ENCODE measurements at places on chromosomes 12 and 14. TPM values are rescaled to one million over a fixed set of nuclear protein-coding genes. Genes with fewer than 3 reads are reported as not detected.
A peak's percentile ranks its signal among the peaks of the same experiment; 100 is the strongest.

The FZD10 gene
- total RNA-seq: 1.7 TPM

The OR4E2 gene
- total RNA-seq: 8.4 TPM

The BHLHE41 gene
- 7.9 TPM for total RNA-seq

The TBC1D30 gene
- total RNA-seq: 14.7 TPM

The PLEKHH1 gene
- 3.4 TPM for total RNA-seq

The VRTN gene
- 1.2 TPM for total RNA-seq

The ASB2 gene
- total RNA-seq: 35.4 TPM

The GLS2 gene
- total RNA-seq: 0.72 TPM

The C12orf54 gene
- not detected for total RNA-seq

The TMEM63C gene
- 3.4 TPM for total RNA-seq

GRCh38 chr12:116647813-116648212 is 88.6 kb downstream of the MAP1LC3B2 start:
- DNase-seq: no peak

- DNase-seq: no peak
Measured at GRCh38 chr12:111827907-111828306, 14.1 kb upstream of the MAPKAPK5 start.

GRCh38 chr14:65772921-65773574 is 360.5 kb downstream of the FUT8 start:
- peak; percentile 38 for DNase-seq

- DNase-seq: no peak
Measured at GRCh38 chr14:26289891-26290486, 307.8 kb downstream of the NOVA1 start.

- no peak for DNase-seq
Measured at GRCh38 chr12:124293286-124294003, 1.4 kb upstream of the RFLNA start.

DNA sequence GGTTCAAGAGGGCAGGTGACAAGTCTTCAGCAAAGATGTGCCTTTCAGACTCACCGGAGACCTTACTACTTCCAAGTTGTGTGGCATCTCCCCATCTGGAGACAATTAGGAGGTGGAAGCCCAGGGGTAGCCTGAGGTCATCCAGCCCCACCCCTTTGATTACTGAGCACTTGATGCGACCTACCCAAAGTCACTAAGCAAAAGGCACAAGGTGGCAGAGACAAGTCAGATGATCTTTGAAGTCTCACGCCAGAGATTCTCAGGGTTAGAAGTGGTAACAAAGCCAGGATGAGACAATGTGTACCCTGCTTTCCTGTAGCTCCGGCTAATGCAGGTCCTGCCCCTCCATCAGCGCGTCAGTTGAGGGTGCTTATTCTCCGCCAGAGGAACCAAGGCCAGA is 1.4 kb upstream of the FOXN3 start:
- DNase-seq: no peak

DNA sequence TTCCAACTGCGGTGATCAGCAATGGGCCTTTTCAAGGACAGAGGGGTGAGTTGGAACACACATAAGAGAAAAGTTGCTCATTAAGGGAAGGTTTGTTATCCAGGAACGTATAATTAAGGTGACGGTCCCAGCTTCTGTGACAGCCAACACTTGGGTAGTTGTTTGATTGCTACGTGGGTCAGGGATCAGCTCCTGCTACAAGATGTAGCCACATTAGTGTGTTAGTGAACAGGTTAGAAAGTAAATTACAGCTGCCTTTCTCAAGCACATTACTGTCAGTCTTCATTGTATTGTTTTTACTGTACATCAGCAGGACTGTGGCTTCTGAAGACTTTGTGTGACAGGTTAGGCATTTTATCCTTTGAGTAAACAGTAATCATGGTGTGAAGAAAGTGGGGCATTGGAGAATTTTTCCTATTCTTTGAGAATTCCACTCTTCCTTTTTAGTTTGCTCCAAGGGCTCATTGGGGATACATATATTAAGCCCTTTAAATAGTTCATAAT is 230.5 kb downstream of the EGLN3 start:
- DNase-seq: no peak

DNA sequence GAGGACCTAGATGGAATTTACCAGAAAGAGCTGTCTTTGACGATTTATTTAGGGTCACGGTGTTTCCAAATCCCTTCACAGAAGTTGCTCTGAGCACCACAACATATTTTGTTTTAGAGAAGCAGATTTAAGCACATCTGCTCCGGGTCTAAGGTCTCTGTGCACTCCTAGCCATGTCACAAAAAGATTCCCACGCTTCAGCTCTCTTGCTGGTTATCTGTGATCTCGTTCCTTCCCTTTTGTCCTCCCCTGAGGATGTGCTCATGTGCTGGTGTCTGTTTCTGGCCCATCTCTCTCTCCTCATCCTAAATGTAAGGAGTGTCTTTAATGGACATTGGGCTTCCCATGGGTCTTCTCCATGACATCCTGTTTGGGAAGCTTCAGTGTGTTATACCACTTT is 53.7 kb upstream of the GNPNAT1 start:
- no peak for DNase-seq

- DNase-seq: peak; percentile 89
Measured at GRCh38 chr12:108308395-108309085, 30.6 kb downstream of the CMKLR1 start.

- DNase-seq: no peak
Measured at GRCh38 chr14:56046546-56046945, 71.7 kb upstream of the PELI2 start.

GRCh38 chr14:55731881-55732498 is 152.0 kb downstream of the KTN1 start:
- DNase-seq: no peak

DNA sequence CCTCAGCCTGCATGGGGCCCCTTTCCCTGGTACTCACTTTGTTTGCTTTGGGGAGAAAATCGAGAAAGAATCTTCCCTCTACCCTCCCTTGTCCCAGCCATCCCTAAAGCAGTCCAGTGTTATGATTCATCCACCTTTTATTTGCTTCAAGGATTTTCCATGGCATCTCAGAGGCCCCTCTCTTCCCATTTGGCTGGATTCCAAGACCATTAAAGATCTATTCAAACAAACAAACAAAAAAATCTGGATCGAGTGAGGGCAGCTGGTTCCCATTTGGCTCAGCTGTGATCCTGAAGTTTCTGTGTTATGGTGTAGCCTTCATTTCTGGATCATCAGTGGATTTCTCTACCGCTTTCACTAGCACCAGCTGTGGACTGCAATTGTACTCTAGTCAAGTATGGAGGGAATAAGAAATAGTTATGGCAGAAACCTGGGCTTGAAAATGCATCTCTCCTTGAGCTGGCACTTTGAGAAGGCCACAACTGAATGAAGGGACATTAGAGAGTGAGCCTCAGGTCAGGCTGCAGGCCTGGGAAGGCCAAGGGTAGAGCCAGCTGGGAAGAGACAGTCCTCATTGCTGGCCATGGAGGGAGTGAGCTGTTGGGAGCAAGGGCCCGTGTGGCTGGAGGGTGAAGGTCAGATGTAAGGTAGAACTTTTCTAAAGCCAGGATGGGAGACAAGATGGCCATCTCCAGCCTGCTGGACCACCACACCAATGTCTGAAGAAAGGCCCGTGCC is 13.7 kb downstream of the KRT71 start:
- peak; percentile 84 for DNase-seq

DNA sequence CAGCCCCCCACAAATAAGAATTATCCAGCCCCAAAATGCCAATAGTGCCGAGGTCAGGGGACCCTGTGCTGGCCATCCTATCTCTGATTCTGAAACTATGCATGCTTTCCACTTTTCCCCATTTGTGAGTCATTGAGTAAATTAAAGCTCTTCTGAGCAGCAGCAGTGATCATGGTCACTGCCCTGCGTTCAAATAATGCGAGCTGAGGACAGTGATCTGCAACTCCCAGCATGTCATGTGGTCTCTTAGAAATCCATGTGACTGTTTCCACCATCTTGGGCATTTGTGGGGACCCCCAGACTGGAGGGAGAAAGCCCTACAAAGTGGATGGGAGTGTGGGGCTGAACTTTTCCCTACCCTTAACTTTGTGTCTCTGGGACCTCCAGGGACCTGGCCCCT is 53.8 kb downstream of the C14orf132 start:
- no peak for DNase-seq

DNA sequence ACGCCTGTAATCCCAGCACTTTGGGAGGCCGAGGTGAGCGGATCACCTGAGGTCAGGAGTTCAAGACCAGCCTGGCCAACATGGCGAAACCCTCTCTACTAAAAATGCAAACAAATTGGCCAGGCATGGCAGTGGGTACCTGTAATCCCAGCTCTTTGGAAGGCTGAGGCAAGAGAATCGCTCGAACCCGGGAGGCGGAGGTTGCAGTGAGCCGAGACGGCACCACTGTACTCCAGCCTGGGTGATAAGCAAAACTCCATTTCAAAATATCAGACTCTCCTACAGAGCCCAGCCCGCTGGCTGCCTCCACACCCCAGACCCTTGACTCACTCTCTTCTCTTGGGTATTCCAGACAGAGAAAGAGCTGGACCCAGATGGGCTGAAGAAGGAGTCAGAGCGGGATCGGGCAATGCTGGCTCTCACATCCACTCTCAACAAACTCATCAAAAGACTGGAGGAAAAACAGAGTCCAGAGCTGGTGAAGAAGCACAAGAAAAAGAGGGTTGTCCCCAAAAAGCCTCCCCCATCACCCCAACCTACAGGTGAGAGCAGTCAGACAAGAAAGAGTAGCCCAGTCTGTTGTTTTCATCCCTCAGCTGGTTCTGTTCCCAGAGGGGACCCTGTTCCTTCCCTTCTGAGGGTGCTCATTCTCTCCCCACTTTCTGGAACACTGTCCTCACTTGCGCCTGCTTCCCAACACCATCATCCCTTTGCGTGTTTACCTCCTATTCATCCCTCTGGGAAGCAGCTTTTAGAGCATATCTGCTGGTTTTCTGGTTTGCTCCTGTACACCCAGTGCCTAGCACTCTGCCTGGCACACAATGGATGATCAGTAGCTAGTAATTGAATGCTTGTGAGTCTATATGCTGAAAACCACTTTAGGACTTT is 19.7 kb downstream of the AGAP2 start:
- DNase-seq: no peak

- no peak for DNase-seq
Measured at GRCh38 chr14:71942904-71943694, 10.9 kb downstream of the RGS6 start.

DNA sequence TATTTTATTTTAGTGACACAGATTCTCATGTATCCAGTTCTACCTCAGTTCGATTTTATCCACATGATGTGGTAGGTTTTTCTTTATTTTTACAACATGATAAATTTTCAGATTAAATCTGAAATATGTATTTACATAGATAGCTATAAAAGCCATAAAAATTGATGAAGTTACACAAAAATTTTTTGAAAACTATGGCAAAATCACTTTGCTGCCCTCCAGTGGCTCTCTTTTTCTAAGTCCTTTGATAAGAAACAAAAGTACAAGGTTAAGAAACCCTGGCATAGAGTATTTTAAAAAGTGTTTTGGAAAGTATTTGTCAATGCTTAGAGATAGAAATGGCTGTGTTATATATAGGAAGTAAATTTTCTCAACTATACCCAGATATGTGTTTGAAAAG is 104.2 kb downstream of the PCNX1 start:
- no peak for DNase-seq

- peak; percentile 19 for DNase-seq
Measured at GRCh38 chr12:47947341-47947740, 16.1 kb upstream of the TMEM106C start.

DNA sequence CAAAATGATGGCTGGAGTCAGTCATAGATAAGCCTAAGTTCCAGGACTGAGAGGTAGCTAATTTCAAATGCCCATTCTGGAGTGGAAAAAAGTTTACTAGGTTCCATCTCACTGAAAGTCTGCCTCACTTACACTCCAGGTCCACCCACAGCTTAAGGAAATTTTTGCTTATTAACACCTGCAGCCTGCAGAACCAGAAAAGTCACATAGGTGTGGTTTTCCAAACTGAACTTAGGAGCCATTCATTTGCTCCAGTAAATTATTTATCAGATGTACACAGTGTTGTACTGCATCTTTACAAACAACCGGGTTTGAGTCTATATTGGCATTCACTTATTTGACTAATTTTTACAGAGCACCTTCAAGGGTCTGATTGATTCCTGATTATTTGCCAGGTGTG is 157.4 kb upstream of the ARID2 start:
- DNase-seq: no peak

DNA sequence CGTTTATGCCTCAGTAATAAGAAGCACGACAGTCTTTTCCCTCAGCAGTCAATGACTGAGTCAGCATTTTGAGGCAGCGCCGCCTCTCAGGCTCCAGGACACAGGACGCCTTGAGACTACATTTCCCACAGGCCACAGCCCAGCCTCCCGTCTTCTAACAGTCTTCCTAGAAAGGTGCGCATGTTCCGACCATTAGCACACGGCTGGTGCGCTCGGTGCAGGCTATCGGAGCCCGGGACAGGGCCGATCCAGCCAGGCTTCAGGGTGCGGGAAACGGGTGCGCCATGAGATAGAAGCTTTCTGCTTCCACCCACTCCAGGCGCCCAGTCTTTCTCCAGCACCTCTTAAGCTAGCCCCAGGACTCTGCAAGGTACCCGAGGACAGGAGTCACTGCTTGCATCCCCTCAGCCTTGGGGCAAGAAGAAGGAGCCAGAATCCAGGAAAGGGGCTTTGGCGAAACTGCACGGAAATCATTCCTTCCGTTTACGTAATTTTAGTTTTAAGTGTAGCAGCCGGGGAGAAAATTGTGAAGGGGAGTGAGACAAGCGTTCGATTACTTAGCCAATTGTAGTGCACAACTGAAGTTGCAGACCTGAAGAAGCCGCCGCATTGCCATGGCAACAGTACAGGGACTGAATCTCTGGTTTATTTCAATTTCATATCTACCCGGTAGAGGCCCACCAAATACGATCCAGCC is 54.0 kb downstream of the ZNF641 start:
- DNase-seq: peak; percentile 94

GRCh38 chr12:55694651-55695050 is 13.1 kb downstream of the ITGA7 start:
- DNase-seq: no peak

- peak; percentile 89 for DNase-seq
Measured at GRCh38 chr12:121576851-121577391, 3.9 kb downstream of the KDM2B start.

GRCh38 chr14:39762576-39763401 is 330.6 kb upstream of the FBXO33 start:
- DNase-seq: no peak

DNA sequence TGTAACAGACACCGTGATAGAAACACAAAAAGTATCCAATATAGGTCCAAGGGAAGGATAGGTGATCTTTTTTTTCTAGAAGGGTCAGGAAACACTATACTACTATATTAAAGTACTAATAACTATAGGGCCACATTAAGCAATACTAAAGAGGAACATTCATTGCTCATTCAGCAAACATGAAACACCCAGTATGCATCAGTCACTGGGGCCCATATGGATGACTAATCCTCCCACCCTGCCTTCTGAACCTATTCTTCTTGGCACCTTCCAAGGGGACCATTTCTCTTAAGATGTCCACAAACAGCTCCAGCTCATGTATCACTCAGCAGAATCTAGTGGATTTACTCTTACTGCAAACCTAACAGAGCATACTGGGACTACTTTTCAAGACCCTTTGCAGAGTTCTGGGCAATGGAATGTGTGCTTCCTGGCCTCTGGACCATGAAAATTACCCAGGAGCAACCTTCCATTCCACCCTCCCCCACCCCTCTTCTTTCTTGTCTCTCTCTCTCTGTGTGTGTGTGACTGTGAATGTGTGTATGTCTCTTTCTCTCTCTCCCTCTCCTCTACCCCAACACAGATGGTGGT is 187.9 kb downstream of the EPS8 start:
- no peak for DNase-seq
